ENCODE measurements at places on chromosomes 2 and 18. TPM values are rescaled to one million over a fixed set of nuclear protein-coding genes. Genes with fewer than 3 reads are reported as not detected.

SLC30A3 gene
- total RNA-seq: 0.10 TPM

CYRIA gene
- 9.3 TPM for total RNA-seq

MSTN gene
- 6.2 TPM for total RNA-seq

SULT1C2 gene
- 1.5 TPM for total RNA-seq

HOXD13 gene
- not detected for total RNA-seq

GKN2 gene
- not detected for total RNA-seq

SNTG2 gene
- total RNA-seq: 5.2 TPM

ACTG2 gene
- 5.1 TPM for total RNA-seq

HS6ST1 gene
- total RNA-seq: 25.2 TPM

ACP1 gene
- total RNA-seq: 95.7 TPM

ACMSD gene
- not detected for total RNA-seq

SERPINB10 gene
- total RNA-seq: 3.9 TPM

CHRNG gene
- total RNA-seq: 1.6 TPM

C2orf15 gene
- total RNA-seq: 1.4 TPM

REG3G gene
- not detected for total RNA-seq

KIF1A gene
- 0.89 TPM for total RNA-seq
